ENCODE measurements at places on chromosomes 12 and 14. TPM values are rescaled to one million over a fixed set of nuclear protein-coding genes. Genes with fewer than 3 reads are reported as not detected.

Gene RAPGEF3
- total RNA-seq: 0.54 TPM

Gene SOAT2
- total RNA-seq: 0.23 TPM

Gene SLC5A8
- not detected for total RNA-seq

Gene ABCC9
- not detected for total RNA-seq

Gene FGF6
- not detected for total RNA-seq
